ENCODE measurements at places on chromosomes 5 and 9.
A peak's percentile ranks its signal among the peaks of the same experiment; 100 is the strongest.

DNA sequence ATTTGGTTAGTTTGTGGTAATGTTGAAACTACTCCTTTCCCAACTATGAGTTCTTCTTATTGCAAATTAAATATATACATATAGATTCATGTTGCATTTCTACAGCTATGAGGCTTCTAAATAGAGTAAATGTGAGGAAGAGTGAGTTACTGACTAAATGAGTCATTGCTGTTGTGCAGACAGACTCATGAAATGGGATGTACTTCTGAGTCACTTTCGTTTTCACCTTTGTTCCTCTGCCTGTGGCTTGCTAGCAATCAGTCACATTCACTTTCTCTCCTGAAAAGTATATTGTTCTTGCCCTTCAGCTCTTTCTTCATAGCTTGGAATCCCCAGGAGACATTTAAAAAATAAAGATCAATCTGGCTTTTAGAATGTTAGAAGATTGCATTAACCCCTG lies 295.5 kb upstream of the SMC2 start:
- DNase-seq, result peak; percentile 87

DNA sequence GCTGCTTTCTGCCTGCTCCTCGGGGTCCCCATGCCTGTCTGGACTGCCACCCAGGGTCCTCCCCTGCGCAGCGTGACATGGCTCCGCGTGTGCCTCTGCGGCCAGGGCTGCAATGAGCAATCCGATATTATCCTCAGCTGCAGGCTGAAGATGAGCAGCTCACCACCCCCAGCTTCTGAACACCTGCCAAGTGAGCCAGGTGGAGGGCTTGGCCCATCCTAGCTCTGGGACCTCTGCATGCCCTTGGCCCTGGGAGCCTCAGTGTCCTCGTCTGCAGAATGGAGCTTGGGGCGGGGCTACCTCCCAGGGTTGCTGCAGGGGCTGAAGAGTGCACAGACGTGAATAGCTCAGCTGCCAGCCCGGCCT lies 4.1 kb upstream of the MYMK start:
- DNase-seq, result no peak

GRCh38 chr5:42840269-42840668 lies 28.6 kb upstream of the SELENOP start:
- peak; percentile 59 for DNase-seq

GRCh38 chr5:96714450-96714849 lies 52.3 kb downstream of the CAST start:
- DNase-seq, result no peak

- DNase-seq, result no peak
Observed at GRCh38 chr9:19000133-19000532, 32.9 kb downstream of the SAXO1 start.

GRCh38 chr5:83059341-83059740 lies 17.9 kb downstream of the TMEM167A start:
- no peak for DNase-seq

DNA sequence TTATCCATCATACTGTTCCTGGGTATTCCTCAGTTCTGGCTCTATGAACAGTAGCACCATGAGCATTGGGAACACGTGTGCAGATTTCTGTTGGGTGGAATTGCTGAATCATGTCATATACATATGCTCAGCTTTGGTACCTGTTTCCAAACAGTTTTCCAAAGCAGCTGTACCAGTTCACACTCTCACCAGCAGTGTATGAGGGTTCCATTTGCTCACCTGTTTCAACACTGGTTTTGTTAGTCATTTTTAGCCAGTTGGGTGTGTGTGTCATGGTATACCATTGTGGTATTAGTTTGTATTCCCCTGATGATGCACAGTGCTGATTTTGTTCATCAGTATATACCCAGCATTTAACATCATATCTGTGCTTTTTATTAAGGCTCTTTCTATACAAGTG lies 56.7 kb upstream of the ECM2 start:
- no peak for DNase-seq

DNA sequence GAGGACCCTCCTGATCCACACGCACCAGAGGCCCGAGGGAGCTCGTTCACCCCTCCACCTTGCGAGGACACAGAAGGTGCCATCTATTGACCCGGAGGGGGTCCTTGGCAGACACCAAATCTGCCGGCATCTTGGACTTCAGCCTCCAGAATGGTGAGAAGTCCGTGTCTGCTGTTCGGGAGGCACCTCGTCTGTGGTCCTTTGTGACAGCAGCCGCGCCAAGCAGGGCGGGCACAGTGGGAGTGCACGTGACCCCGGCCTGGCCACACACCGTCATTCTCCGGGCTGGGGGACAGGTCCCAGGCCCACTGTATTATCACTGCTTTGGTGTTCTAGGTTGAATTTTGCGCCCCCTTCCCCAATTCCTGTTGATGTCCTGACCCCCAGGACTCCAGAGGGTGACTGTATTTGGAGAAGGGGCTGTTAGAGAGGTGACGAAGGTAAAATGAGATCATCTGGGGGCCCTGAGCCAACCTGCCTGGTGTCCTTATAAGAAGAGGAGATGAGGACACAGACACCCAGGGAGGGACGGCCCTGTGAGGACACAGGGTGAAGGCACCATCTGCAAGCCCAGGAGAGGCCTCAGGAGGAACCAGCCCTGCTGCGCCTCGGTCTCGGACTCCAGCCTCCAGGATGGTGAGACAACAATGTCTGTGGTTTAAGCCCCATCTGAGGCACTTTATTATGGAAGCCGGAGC lies 15.7 kb downstream of the LPCAT1 start:
- DNase-seq, result no peak

- no peak for DNase-seq
Observed at GRCh38 chr9:134396258-134396742, 70.0 kb downstream of the RXRA start.

DNA sequence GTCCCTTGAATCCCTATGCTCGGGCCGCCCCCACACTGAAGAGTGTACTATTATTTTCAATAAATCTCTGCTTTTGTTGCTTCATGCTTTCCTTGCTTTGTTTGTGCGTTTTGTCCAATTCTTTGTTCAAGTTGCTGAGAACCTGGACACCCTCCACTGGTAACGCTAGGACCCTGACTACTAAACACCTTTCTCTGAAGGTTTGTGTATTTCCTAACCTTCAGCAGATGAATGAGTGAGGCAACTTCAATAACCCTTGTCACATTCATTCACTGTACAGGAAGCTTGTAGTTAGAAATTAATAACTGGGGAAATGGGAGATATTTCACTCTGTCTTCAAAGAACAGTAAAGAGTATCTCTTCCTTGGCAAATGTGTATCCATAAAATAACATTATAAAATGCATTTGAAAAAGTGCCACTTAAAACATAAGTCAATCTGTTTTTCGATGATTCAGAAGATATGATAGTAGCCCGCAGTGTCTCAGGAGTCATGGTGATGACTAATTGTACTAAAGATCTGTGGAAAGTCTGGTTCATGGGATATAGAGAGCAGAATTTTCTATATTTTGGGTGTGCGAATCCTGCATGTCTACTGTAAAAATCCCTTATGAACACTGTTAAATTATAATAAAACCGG lies 43.2 kb upstream of the ANKH start:
- DNase-seq, result peak; percentile 84

- no peak for DNase-seq
Observed at GRCh38 chr5:118994595-118994994, 6.2 kb upstream of the DTWD2 start.

DNA sequence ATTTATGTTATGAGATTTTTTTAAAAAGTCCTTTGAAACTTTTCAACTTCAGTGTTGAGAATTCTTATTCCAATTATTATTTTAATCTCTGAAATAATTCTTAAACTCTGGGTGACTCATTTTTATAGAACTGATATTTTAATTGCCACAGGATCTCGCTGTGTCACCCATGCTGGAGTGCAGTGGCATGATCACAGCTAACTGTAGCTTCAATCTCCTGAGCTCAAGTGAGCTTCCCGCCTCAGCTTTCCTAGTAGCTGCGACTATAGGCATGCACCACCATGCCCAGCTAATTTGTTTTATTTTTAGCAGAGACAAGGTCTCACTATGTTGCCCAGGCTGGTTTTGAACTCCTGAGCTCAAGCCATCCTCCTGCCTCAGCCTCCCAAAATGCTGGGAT lies 41.0 kb downstream of the DIMT1 start:
- no peak for DNase-seq

All from brain microvascular endothelial cell (primary cell).